ENCODE measurements at places on chromosomes 4 and X.

DNA sequence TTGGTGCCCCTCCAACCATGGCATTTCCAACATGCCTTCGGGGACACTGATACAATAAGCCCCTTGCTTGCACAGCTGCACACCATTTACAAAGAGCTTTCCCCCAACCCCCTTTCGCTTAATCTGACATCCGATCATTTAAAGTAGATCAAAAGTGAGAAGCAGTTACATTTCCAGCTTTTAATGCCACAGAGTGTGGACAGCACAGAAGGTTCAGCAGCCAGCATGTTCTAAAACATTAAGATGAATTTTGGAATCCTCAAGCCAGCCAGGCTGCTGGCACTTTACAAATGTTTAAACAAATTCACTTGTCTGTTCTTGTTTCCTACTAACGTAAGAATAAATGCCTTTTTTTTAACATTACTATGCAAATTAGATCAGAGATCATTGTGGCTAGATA, 284.4 kb upstream of the LDB2 start:
- H3K27me3 ChIP-seq: no peaks in the 10 kb centered on the region
- H3K36me3 ChIP-seq: no peaks in the 10 kb centered on the region
- no peaks in the 10 kb centered on the region for H3K4me1 ChIP-seq
- H3K4me3 ChIP-seq: no peak overlapping the region

DNA sequence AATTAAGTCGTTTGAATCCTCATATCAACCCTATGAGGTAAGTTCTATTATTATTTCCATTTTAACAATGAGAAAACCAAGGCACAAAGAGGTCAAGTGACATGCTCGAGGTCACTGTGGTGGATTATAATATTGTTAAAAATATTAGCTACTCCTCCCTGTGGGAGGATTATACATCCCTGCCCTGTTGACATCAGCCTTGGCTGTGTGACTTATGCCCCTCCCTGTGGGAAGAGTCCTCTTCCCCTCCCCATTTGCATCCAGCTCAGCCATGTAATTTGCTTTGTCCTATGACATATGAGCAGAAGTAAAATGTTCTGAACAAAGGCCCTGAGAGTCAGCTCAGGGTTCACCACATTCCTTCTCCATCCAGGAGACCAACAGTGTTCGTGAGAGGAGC, 152.7 kb upstream of the ZIC3 start:
- H3K27me3 ChIP-seq: no peaks in the 10 kb centered on the region
- no peak for DNase-seq
- H3K4me3 ChIP-seq: no peak overlapping the region
- H3K36me3 ChIP-seq: no peaks in the 10 kb centered on the region
- no peaks in the 10 kb centered on the region for H3K4me1 ChIP-seq
- H3K27ac ChIP-seq: no peak overlapping the region

DNA sequence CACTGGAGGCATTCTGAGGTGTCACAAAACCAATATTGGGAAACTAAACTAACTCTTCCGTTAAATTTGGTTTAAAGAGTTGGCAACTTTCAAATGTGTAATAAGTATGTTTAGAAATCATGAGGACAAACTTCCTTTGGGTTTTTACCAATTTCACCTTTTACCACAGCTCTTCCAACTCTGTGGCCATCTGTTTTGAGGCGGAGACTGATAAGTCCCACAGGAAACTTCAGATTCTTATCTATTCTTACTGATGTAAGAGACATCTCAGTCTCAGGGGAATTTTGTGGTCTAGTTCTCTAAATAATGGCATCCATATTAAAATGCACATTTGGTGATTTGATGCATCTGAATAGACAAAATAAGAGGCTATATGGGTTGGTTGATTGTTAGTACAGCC, 229.2 kb upstream of the AFF2 start:
- H3K36me3 ChIP-seq: no peaks in the 10 kb centered on the region
- H3K4me3 ChIP-seq: no peak overlapping the region
- no peaks in the 10 kb centered on the region for H3K4me1 ChIP-seq
- DNase-seq: no peak
- no peaks in the 10 kb centered on the region for H3K27me3 ChIP-seq

DNA sequence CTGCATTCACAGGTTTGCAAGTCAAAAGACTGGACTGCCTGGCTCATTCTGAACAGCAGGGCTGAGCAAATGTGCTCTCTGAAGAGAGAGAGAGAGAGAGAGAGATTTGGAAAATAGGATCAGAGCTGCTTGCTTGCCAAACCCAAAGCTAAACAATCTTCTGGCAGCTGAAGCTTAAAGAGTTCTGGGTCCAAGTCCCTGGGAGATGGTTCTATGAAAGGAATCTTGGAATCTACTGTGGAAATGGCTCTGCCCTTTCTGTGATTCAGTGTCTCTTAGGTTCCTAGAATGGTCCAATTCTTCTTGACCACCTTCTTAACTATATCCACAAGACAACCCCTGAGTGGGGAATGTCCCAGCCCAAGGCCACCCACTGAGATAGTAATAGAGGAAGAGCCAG, 66.1 kb upstream of the EFNB1 start:
- no peaks in the 10 kb centered on the region for H3K36me3 ChIP-seq
- H3K4me1 ChIP-seq: no peaks in the 10 kb centered on the region
- DNase-seq: no peak
- H3K27ac ChIP-seq: no peak overlapping the region

- DNase-seq: peak; percentile 83
- no peaks in the 10 kb centered on the region for H3K36me3 ChIP-seq
- peak overlapping the region; percentile 66 for H3K4me3 ChIP-seq
- H3K27ac ChIP-seq: peak overlapping the region; percentile 91
Measured at GRCh38 chrX:38805432-38806389, 4.5 kb downstream of the MID1IP1 start.

DNA sequence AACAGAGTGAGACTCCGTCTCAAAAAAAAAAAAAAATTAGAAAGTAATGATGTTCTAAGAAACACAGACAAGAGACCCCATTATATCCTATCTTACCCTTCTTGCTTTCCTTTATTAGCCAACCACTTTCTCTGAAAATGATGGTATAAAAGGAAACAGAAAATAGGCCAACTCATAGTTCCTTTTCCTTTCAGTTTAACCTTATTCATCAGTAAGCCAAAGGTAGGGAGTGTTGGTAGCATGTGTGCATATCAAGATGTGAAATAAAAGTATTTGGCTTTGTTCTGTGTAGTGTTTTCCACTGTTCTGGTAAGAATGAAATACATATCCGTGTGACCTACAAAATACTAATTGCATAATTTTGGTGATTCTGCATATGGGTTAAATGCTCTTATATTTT, 266.6 kb downstream of the ZNF674 start:
- no peaks in the 10 kb centered on the region for H3K27me3 ChIP-seq
- DNase-seq: no peak
- no peaks in the 10 kb centered on the region for H3K4me1 ChIP-seq

DNA sequence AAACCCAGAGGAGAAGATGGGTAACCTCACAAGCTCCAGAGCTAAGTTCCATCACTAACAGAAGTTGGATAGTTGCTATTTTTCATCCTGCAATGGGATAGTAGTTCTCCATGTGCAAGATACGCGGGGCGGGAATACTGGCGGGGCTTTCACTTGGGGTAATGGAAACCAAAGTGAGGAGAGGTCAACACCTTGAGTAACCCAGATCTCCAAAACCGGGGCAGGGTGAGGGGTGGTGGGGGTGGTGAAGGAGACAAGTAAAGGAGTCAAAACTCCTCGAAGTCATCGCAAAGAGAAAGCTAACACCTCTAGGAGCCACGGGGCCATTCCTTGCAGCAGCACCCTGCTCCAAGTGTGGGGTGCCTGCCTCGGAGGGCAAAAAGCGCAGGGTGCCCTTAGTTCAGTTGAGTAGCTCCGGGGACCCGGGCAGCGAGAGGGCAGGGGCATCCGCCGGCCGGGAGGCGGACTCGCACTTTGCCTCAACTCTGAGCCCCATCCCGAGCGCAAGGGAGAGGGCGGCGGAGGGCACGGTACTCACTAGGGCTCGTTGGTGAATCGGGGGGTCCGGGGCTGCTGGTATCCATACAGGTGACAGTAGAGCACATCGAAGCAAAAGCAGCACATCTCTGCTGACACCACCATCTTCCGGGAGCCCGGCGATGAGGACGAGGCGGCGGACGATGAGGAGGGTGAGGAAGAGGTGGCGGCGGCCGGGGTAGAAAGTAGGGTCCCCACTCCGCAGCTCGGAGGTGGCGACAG, 645 bp downstream of the AMMECR1 start:
- H3K4me3 ChIP-seq: peak overlapping the region; percentile 60
- H3K4me1 ChIP-seq: no peaks in the 10 kb centered on the region
- H3K27ac ChIP-seq: peak overlapping the region; percentile 69
- no peaks in the 10 kb centered on the region for H3K27me3 ChIP-seq

DNA sequence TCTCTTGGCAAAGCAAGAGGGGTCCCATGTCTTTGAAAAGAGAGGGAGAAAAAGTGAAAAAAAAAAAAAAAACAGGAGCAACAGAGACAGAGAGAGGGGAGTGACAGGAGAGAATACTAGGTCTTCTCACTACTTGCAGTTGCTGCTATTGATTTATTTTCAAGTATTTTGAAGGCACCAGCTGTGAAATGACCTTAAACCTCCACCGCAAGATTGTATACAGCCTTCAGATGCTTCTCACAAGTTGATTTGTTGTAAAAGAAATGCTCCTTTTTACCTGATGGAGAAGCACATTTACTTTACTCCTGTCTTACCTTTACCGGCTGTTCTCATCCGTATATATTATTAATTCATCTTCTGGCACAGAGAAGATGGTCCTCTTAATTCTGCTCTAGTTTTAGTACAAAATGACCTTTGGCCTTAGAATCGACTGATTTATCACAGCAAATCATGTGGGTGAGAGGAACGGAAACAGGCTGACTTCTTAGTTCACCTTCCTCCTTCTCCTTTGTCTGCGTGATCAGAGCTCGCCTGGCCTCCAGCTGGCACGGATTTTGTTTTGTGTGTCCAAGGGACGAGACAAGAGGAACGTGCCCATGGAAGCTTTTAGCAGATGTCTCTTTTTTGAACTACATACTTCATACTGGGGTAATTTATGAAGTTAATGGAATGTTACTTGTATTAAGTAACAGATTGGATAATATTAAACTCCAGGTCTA, 82.4 kb upstream of the PACRGL start:
- no peaks in the 10 kb centered on the region for H3K4me1 ChIP-seq
- peaks cover 14% of the 10 kb centered on the region for H3K36me3 ChIP-seq
- H3K4me3 ChIP-seq: no peak overlapping the region

DNA sequence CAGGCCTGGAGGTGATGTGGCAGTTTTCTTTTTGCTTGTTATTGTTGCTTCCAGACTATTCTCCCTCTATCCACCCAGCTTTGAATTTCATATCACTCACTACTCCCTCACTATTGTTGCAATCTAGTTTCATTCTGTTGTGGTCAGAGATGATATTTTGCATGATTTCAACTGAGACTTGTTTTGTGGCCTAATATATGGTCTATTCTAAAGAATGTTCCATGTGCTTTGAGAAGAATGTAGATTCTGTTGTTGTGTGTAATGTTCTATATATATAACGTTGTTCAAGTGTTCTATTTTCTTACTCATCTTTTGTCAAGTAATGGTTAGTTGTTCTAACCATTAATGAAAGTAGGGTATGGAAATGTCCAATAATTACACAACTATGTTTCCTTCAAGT, 59.0 kb downstream of the THOC2 start:
- no peak for DNase-seq
- no peaks in the 10 kb centered on the region for H3K4me1 ChIP-seq
- H3K36me3 ChIP-seq: peaks cover 2% of the 10 kb centered on the region

DNA sequence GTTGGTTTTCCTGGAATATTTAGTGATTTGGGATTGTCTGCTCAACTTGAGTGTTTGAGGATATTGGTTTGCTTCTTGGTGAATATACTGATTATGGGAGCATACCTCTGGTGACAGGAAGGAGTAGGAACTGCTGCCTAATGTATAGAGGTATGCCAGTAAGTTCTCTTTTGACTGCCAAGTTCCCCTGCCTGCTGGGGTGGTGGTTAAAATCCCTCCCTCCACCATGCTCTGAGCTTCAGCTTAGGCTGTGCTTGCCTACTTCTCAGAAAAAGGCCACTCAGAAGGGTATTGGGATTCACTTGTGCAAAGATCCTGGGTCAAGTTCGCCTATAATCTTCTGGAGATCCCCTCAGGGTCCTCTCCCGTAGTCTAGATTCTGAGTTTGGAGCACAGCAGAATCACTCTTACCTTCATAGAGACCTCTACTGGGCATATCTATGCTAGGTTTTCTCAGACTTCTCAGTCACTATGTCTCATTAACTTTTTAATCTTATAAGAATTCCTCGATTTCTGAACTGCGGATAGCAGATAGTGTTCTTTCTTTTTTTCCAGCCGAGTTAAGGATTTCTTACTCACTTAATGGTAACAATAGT, 44.7 kb upstream of the DCK start:
- H3K27ac ChIP-seq: no peak overlapping the region
- no peaks in the 10 kb centered on the region for H3K36me3 ChIP-seq
- H3K4me3 ChIP-seq: no peak overlapping the region
- peaks cover 3% of the 10 kb centered on the region for H3K4me1 ChIP-seq
